ENCODE measurements at places on chromosomes 2 and 18.

DNA sequence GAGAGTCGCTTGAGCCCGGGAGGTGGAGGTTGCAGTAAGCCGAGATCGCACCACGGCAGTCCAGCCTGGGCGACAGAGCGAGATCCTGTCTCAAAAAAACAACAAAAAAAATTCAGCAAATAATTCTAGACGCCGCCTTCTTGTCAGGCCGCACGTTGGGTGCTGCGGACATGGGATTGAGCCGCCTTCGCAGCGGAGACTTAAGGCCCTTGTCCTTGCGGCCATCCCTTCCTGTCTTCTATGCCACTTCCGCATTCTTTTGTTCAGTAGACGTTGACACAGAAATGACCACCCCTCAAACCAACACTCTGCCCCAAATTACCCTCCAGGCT, 15.8 kb downstream of the PTPN18 start:
- DNase-seq: no peak

- no peak for DNase-seq
Measured at GRCh38 chr2:172736424-172737174, 954 bp downstream of the RAPGEF4 start.

GRCh38 chr2:176106581-176107539, at the start of gene HOXD11:
Gene HOXD11, plus strand, starts transcription at chr2:176107280. Its CDS starts 76 bp downstream, at chr2:176107356.
- DNase-seq: no peak

- DNase-seq: no peak
Measured at GRCh38 chr2:10868465-10869314, 43.0 kb upstream of the KCNF1 start.

GRCh38 chr2:94871226-94872087, at the start of gene TEKT4:
Gene TEKT4, plus strand, starts transcription at chr2:94871430. Its CDS starts 150 bp downstream, at chr2:94871580.
- no peak for DNase-seq

DNA sequence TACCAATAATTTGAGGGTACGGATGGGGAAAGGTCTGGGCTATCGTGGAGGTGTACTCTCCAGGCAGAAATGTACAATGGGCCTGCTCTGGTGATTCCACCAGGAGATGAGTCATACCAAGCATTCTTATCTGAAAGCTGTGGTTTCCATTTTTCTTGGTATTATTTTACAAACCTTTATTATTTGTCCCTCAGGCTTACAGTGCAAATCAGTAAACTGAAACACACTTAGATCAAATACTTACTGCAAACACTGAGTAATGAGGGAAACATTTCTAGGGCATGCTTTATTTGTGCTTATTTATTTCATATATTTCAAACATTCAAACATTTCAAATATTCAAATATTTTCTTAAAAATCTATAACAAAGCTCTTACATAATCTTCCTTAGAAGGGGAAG, 319.8 kb downstream of the RND3 start:
- DNase-seq: no peak

- DNase-seq: no peak
Measured at GRCh38 chr2:37659723-37660122, 11.7 kb downstream of the CDC42EP3 start.

DNA sequence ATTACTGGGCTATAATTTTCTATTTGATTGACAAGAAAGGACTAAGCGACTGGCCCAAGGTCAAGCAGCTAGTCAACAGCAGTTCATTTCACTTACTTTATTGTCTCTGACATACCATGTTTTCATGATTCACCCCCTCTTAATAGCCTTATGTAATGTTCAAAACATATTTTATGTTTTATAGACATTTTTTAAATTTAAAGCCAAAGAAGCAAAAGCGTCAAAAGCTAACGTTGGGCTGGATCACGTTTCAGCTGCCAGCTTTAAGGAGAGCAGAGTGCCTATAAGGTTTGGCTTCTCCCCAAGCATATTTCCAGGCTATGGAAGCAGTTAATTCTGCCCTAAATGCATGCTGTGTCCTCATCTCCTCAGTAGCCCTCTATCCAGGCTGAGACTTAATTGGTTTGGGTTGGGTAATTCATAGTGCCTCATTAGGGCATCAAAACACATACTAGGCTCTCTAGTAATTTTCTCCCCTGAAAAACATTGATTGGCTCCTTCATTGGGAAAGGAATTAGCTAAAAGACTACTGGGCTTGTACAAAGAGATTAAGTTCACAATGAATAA, 94.8 kb upstream of the CREB1 start:
- DNase-seq: no peak

DNA sequence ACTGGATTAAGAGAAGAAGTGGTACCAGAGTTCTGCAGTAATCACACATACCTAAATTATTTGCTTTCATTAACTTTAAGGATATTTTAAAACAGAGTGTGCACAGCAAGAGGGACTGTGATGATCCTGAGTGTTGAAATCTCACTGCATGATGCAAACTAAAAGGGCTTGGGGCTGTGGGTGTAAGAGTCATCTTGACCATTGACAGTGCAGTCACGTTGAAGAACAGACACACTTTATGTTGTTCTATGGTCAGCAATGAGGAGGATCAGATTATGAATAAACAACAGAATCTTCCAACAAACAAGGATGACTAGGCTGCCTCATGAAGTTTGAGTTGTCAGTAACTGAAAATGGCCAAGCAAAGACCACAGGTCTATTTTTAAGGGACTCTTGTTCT, 87.2 kb upstream of the GALNT5 start:
- DNase-seq: no peak

GRCh38 chr2:189338115-189338514, 103.2 kb upstream of the WDR75 start:
- DNase-seq: no peak

GRCh38 chr2:171317492-171318125, 116.2 kb downstream of the METTL8 start:
- DNase-seq: no peak

DNA sequence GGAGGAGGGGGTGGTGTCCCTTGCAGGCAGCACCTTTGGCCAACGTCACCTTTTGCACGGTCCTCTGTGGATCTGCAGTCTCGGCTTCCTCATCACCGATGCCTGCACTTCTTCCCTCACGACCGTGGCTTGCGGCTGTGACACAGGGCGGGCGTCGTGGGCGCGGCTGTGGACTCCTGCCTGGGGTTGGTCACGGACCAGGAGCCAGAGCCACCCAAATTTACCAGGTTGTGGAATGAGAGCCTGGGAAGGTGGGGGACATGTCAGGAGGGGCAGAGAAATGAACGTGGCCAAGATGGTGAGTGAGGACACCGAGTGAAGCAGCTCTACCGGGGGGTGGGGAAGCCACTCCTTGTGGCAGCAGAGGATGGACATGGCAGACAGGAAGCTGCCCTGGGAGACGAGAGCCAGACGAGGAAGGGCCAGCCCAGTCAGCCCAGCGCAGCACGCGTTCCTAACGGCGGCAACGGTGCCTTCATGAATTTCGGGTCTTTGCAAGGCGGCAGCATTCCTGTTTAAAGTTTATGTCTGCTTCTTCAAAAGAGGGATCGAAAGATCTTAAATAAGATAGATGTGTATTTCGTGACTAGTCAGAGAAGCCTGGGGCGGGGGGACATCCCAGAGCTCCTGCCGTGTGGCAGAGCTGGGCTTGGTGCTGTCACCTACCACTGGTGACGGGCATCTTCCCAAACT, 84.2 kb downstream of the LRRFIP1 start:
- no peak for DNase-seq

All from stimulated activated CD8-positive, alpha-beta memory T cell treated with anti-CD3 and anti-CD28 coated beads, Interleukin-15, amount 100 ng/mL, for 48 hours (primary cell).